ENCODE measurements at places on chromosomes 6 and 20.

DNA sequence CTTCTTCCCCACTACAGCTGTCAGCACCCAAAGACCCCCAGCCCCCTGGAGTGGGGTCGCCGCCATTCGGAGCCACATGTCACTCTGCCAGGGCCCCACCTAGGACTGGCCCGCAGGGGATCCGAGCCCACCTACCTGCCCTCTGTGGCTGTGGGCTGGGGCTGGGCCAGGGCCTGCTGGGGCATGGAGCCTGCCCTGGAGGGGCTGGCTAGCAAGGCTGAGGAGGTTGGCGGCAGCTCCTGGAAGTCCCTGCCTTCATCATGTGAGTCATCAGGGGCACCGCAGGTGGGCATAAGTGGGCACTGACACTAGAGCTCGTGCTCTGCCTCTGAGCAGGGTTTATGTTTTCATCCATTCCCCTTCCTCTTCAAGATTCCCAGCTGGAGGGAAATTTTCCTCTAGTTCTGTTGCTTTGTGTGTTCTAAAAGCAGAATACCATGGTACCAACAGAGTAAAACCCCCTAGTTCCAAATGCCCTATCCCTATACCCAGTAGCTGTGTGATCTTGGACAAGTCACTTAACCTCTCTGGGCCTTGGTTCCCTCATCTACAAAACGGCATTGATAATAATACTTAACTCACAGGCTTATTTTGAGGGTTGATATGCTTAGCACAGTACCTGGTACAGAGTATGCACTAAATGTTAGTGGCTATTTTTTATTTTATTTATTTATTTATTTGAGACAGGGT lies 8.7 kb upstream of the FANCE start:
- DNase-seq, result no peak

DNA sequence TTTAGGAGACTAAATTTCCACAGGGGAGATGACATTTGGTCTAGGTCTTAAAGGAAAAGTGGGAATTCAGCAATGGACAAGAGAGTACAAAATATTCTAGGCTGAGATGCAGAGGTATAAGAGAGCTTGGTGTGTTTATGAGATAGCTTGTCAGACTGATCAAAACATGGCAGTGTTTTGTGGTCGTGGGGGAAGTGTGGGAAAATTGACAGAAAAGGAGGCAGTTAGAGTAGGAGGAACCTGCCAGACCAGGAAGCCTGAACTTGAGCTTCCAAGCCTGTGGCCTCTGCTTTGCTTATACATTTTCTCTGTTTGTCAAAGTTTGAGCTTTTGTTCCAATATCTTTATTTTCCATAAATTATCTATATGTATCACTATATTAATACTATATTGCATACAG lies 69.5 kb upstream of the MAP3K7 start:
- no peak for DNase-seq

GRCh38 chr6:124371974-124372475 lies 568.4 kb downstream of the NKAIN2 start:
- no peak for DNase-seq

DNA sequence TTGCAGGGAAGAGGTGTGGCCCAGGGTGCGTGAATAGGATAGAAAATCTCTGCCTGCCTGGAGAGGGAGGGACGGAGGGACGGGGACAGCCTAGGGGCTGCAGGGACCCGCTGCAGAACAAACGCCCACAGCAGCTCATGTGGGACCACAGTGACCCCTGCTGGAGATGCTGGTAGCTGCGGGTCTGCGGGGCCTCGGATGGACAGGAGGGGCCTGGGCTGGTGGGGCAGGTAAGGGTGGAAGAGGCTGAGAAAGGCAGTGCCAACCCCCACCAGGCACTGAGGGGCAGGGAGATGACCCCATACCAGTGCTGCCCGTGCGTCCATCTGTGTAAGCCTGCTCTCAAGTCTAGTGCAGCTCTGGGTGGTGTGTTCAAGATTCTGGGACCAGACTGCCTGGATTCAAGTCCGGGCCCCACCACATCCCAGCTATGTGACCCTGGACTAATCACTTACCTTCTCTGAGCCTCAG lies 39.4 kb downstream of the KIAA1755 start:
- no peak for DNase-seq

DNA sequence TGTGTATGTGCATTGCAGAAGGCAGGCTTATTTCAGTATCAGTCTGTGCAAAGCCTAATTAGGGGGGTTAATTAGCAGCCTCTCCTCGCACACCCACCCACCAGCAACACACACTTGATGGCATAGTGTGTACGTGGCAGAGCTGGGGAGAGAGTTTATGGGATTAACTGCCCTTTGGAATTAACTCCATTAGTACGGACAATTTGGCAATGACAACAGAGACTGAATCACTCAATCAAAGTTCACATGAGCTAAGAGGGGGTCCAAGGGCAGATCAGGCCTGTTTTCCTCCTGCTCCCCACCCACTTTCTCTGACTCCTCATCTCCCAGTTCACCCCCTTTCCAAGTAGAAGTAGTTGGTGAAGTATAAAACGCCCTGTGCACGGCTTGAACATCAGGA lies 69.5 kb downstream of the LRFN2 start:
- no peak for DNase-seq

DNA sequence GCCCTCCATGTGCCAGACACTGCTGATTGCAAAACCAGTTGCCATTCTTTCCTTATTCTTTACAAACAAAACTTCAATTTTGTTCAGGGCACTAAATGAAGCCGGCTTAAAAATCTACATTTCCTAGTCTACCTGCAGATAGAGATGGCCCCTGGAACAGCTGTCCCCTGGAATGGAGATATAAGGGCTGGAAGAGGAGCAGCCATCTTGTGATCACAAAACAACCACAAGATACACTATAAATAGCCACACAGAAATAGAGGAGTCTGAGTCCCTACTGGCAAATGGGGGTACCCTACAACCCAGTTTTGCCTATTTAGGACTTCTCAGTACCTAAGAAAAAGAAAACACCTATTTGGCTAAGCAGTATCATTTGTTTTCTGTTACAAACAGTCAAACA lies 115.9 kb upstream of the BEND6 start:
- DNase-seq, result no peak

- no peak for DNase-seq
These were observed 197.6 kb downstream of the DTNBP1 start for GRCh38 chr6:15465212-15465611.

- DNase-seq, result no peak
These were observed 50.9 kb upstream of the EZR start for GRCh38 chr6:158869826-158870648.

DNA sequence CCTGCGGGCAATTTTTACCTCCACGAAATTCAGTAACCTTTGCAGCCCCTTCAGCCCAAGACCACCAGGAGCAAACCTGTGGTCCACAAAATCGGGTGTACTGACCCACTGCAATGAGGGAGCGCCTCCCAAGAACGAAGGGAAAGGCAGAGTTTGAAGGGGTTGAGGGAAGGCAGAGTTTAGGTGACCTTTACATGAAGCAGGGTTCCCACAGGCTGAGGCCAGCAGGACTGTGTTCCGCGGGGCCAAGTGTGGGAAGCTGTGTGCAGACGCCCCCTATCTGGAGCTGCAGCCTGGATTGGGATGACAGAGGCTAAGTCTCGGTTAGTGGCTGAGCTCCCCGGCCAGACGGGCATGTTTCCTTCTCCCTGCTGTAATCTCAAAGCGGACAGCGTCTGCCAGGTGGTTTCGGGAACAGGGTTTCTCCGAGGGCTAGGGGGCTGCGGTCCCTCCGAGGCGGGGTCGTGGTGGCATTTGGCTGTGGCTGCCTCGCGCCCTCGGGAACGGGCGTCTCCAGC lies 826 bp upstream of the PYGB start:
- DNase-seq, result no peak

GRCh38 chr6:165876588-165876987 lies 213.5 kb upstream of the PDE10A start:
- DNase-seq, result no peak

- peak; percentile 61 for DNase-seq
These were observed 179.3 kb upstream of the RUNX2 start for GRCh38 chr6:45148711-45149341.

DNA sequence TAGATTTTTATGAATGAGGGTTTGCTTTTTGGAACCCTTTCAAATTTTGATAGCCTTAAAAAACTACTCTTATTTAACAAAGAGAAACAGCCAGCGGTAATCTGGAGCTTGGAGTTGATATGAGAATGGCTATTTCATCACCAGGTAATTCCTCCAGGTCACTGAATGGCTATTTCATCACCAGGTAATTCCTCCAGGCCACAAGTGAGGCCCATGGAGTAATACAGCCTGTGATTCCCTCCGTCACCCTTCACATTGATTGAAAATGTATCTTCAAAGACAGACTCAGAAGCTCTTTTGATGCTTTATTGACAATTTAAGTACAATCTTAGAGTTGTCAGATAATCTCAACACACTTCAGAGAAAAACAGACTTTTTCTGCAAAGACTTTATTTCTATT lies 73.3 kb upstream of the AGPAT4 start:
- DNase-seq, result no peak

GRCh38 chr6:125050663-125051318 lies 88.6 kb downstream of the RNF217 start:
- no peak for DNase-seq

DNA sequence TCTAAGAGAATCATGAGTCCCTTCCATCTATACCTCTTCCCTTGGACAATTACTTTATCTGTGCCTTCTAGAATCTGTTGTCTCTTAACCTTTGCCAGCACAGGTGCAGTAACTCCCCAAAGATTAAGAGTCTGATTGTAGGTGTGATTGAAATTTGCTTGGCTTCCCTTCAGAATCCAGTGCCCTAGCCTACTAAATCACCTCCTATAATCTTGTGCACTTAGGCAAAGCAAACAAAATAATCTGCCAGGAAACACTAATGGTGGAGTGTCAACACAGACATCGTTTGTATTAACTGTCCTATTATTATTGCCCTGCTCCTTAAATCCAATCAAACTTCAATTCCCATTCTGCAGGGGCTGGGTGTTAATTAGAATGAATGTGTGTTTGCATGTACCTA lies 28.0 kb downstream of the ID4 start:
- no peak for DNase-seq

DNA sequence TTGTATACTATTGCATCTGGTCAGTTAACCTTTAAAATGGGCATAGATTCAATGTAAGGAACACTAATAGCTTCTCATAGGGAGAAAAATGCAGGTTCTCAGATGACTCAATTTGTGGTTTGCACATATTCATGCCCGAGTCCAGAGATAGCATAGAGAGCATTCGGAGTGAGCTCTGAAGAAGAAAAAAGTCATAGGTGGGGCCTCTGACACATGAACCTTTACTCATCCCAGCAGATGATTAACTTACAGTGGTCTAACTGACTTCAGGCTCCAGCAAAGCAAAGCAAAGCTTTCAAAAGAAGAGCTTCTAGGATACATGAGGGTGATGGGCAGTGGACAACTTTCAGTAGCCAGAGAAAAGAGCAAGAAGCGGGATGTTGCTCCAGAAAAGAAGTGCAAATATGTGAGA lies 55.3 kb upstream of the BTN3A2 start:
- DNase-seq, result no peak

DNA sequence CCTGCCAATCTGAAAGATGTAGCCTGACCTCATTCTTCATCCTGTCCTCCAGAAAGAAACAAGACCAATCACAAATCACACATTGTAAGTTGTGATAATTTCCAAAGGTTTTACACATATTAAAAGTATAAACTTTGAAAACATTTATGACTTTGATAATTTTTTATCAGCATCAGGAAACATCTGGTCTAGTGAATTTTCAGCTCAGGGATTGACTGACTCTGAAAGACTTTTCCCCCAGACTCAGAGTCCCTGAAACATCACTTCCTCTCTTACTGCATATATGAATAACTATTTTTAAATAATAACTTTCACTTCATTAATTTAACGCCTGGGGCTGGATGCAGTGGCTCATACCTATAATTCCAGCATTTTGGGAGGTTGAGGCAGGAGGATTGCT lies 48.5 kb upstream of the SSTR4 start:
- DNase-seq, result no peak

DNA sequence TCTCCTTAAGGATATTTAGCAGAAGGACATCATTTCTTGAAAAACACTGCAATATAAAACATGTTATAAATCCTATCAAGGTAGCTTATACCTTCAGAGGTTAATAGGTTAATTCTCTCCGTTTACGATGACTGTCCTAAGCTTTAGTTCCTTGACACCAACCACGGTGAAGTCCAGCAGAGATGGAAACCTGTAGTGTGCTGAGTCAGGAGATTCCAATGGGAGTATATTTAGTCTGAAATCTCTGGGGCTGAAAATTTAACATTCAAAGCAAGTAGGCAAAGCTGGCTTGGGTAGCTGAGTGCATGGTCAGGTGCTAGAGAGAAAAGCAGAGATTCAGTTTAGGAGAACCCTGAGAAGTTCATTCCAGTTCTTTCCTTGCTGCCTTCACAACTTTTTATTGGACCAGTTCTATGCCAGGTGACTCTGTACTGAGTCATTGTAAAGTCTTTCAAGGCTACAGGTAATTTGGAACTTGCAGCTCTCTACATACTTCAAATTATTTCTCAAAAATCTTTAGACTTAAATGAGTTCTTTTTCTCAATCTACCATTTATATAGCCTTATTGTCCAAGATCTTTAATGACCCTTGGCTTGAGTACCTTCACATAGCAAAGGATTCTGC lies 1009.4 kb upstream of the FLRT3 start:
- DNase-seq, result no peak

- DNase-seq, result no peak
These were observed 62.5 kb downstream of the AHI1 start for GRCh38 chr6:135434991-135435390.

GRCh38 chr6:64553249-64553786 lies 917.7 kb downstream of the PHF3 start:
- no peak for DNase-seq

- DNase-seq, result no peak
These were observed 118.2 kb downstream of the COL9A1 start for GRCh38 chr6:70184723-70185122.

DNA sequence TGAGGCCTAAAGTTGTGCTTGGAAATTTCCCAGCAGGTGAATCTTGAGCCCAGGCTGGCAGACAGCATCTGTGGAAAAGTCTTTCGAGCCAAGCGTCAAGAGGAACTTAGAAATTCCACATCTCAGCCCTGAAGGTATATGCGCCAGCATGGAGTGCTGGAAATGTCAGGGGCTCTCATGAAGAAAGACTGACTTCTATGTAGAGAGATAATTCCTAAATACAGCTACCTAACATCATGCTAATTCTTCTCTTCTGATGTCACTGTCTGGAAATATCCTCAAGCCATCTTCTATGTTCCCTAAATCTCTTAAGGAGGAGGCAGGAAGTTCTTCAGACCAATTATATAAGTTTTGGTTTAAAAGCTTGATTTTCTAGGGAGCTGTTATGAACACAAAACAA lies 492.4 kb upstream of the MARCKS start:
- DNase-seq, result no peak

DNA sequence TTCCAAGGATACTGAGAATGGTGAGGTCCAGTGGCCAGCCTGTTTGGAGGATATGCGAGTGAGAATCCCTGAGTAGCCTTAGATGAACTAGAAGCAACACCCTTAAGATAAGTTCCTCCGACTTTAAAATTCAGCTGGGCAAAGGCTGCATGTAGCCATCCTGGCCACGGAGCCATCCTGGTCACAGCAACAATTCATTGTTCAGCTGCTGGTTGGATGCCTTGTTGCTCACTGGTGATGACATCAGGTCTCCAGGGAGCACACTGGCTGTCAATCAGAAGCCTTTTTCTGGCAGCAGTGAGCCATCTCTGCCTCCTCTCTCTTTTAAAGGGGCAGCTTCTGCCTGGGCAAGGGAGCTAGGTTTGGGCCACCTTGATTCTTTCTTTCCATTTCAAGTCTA lies 22.4 kb upstream of the RIMS4 start:
- DNase-seq, result no peak
